Mesothelial cell of epicardium (in vitro differentiated cells): ENCODE measurements at places on chromosomes 3 and 15. TPM values are rescaled to one million over a fixed set of nuclear protein-coding genes. Genes with fewer than 3 reads are reported as not detected.
A peak's percentile ranks its signal among the peaks of the same experiment; 100 is the strongest.

The IGDCC3 gene
- 34.8 to 40.6 TPM (median 35.1 TPM) in 3 replicates for total RNA-seq

The DUOXA2 gene
- not detected in 3 replicates for total RNA-seq

The SLC2A2 gene
- total RNA-seq, result not detected in 3 replicates

The NAA50 gene
- 83.2 to 87.3 TPM (median 85.9 TPM) in 3 replicates for total RNA-seq

The NXPE3 gene
- total RNA-seq, result 11.6 to 12.7 TPM (median 12.7 TPM) in 3 replicates

The CCR3 gene
- not detected in 3 replicates for total RNA-seq

The CYP8B1 gene
- total RNA-seq, result not detected in 3 replicates

DNA sequence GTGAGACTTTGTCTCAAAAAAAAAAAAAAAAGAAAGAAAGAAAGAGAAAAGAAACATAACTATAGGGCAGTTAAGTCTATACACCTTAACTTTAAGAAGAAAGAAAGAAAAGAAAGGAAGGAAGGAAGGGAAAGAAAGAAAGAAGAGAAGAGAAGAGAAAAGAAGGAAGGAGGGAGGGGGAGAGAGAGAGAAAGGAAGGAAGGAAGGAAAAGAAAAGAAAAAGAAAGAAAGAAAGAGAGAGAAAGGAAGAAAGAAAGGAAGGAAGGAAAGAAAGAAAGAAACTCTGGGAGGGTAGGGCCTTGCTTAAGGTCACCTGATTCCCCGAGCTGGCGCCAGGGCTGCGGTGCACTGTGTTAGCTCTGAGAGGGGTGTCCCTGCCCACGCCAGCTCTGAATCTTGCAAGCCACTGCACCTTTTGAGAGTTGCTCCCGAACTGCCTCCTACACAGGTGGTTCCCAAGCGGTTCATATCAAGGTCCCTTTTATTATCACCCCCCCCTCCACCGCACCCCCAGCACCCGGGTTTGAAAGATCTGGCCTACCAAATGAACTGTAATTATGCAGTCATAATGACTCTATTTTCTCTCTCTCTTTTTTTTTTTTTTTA, 39.2 kb upstream of the VPS8 start:
- DNase-seq, result no peak
- H3K36me3 ChIP-seq, result no peaks in the 10 kb centered on the region
- H3K4me1 ChIP-seq, result peaks cover 34% of the 10 kb centered on the region
- H3K27ac ChIP-seq, result peak overlapping the region; percentile 36

GRCh38 chr3:142095841-142096240, 53.5 kb downstream of the TFDP2 start:
- no peaks in the 10 kb centered on the region for H3K36me3 ChIP-seq
- no peaks in the 10 kb centered on the region for H3K27me3 ChIP-seq
- H3K4me3 ChIP-seq, result no peak overlapping the region
- no peak overlapping the region for H3K27ac ChIP-seq
- no peak for DNase-seq
- H3K4me1 ChIP-seq, result no peaks in the 10 kb centered on the region

GRCh38 chr3:27511724-27512422, 27.7 kb upstream of the SLC4A7 start:
- peaks cover 4% of the 10 kb centered on the region for H3K4me1 ChIP-seq
- peaks cover 2% of the 10 kb centered on the region for H3K27me3 ChIP-seq
- no peak overlapping the region for H3K4me3 ChIP-seq
- no peaks in the 10 kb centered on the region for H3K36me3 ChIP-seq
- H3K27ac ChIP-seq, result no peak overlapping the region
- no peak for DNase-seq

DNA sequence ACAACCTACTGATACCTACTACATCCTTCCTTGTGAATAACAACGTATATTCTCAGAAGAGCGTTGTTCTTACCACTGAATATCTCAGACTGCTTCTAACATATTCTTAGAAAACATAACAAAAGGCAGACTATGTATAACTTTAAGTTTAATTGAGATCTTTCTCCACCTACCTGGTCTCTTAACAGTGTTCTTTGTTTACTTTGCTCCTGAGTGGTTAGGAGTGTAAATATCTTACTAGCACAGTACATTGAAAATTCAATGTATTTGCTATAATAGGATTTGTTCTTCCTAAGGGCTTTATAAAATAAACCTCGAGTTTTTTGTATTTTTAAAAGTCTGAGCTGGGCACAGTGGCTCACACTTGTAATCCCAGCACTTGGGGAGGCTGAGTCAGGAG, 7.9 kb upstream of the BLM start:
- H3K4me1 ChIP-seq, result peaks cover 8% of the 10 kb centered on the region
- no peak overlapping the region for H3K4me3 ChIP-seq
- no peaks in the 10 kb centered on the region for H3K27me3 ChIP-seq
- H3K36me3 ChIP-seq, result peaks cover 18% of the 10 kb centered on the region
- peak overlapping the region; percentile 64 for H3K27ac ChIP-seq

DNA sequence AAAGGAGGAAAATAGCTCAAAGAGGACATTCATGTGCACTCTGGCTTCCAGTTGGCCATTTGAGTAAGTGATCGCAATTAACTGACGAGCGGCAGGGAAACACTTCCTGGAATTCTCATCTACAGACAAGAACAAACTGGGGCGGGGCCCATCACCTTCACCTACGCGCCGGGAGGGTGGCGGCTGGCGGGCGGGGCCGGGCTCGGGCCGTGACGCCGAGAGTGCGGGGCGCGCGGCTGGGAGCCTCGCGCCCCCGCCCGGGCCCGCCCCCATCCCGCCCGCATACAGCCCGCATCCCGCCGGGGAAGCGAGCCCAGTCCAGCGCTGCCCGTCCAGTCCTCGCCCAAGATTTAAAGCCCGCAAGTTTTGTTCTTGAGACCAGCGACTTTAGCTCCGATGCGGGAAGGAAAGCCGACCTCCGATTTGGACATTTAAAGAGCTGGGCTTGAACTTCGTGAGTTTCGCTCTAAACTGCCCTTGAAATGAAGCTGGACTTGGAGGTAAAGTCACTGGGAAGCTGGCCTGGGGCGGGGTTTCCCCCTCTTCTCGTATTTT, at the start of gene B3GNT5:
B3GNT5 (plus strand) TSS at position 281 of the 555 bp plus-strand sequence. CDS start 16,546 bp downstream, outside the sequence.
- H3K4me3 ChIP-seq, result peak within 1 kb of the TSS; percentile 84
- H3K4me1 ChIP-seq, result peaks cover 17% of the 10 kb centered on the region
- peak within 1 kb of the TSS; percentile 93 for H3K27ac ChIP-seq
- no peaks in the 10 kb centered on the region for H3K36me3 ChIP-seq
- H3K27me3 ChIP-seq, result no peaks in the 10 kb centered on the region
- DNase-seq, result no peak

GRCh38 chr15:70722266-70723121, 40.9 kb downstream of the UACA start:
- no peak for DNase-seq
- no peak overlapping the region for H3K4me3 ChIP-seq
- no peaks in the 10 kb centered on the region for H3K27me3 ChIP-seq
- H3K27ac ChIP-seq, result no peak overlapping the region
- no peaks in the 10 kb centered on the region for H3K36me3 ChIP-seq
- H3K4me1 ChIP-seq, result peaks cover 18% of the 10 kb centered on the region

- no peaks in the 10 kb centered on the region for H3K27me3 ChIP-seq
- no peaks in the 10 kb centered on the region for H3K36me3 ChIP-seq
- peak overlapping the region; percentile 75 for H3K27ac ChIP-seq
- no peak overlapping the region for H3K4me3 ChIP-seq
- H3K4me1 ChIP-seq, result peaks cover 14% of the 10 kb centered on the region
Measured at GRCh38 chr3:17357035-17357710, 385.3 kb downstream of the TBC1D5 start.

GRCh38 chr3:11878837-11879236, 32.2 kb upstream of the TAMM41 start:
- DNase-seq, result no peak
- H3K4me1 ChIP-seq, result no peaks in the 10 kb centered on the region
- peaks cover 23% of the 10 kb centered on the region for H3K27me3 ChIP-seq
- H3K4me3 ChIP-seq, result no peak overlapping the region

- H3K27ac ChIP-seq, result no peak overlapping the region
- no peak for DNase-seq
- H3K4me3 ChIP-seq, result no peak overlapping the region
- H3K4me1 ChIP-seq, result peaks cover 10% of the 10 kb centered on the region
- H3K27me3 ChIP-seq, result no peaks in the 10 kb centered on the region
- H3K36me3 ChIP-seq, result peaks cover 18% of the 10 kb centered on the region
Measured at GRCh38 chr3:122421836-122422235, 6.0 kb upstream of the WDR5B start.

GRCh38 chr15:47949815-47950214, 171.0 kb upstream of the SLC24A5 start:
- no peaks in the 10 kb centered on the region for H3K4me1 ChIP-seq
- no peak for DNase-seq
- no peaks in the 10 kb centered on the region for H3K36me3 ChIP-seq
- no peak overlapping the region for H3K4me3 ChIP-seq

DNA sequence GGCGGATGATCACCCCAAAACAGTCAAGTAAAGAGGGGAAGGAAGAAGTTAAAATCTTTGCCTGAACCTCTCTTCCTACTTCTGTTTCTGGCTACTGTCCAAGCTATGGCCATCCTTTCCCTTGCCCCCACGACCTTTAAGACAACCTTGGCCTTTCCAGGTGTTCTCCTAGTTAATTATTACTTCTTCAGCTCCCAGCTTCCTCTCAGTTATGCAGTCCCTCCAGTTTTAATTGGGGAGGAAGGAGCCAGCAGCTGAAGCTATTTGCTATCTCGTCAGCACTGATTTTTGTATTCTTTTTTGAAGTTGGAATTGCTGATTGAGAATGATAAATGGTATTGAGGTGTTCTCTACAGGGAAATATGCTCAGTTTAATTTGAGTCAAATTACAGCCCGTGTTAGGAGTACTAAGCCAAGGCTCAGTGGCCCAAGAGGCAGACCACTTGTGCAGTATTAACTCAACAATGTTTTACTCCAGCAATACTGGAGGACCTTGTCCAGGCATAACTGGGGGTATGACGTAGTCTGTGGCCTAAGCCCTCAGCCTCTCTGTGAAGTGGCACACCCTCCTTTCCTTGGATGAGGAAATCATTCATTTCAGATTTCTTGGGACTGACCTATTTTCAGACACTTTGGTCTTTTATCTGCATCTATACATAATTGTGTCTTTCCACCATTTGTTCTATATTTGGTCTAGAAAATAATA, 336.9 kb downstream of the SLC9A9 start:
- H3K27me3 ChIP-seq, result no peaks in the 10 kb centered on the region
- H3K4me1 ChIP-seq, result peaks cover 17% of the 10 kb centered on the region
- no peak overlapping the region for H3K4me3 ChIP-seq
- H3K27ac ChIP-seq, result no peak overlapping the region

GRCh38 chr15:52498706-52499105, 30.0 kb downstream of the MYO5A start:
- H3K4me1 ChIP-seq, result peaks cover 2% of the 10 kb centered on the region
- H3K36me3 ChIP-seq, result no peaks in the 10 kb centered on the region
- DNase-seq, result no peak
- H3K27ac ChIP-seq, result no peak overlapping the region
- H3K4me3 ChIP-seq, result no peak overlapping the region

DNA sequence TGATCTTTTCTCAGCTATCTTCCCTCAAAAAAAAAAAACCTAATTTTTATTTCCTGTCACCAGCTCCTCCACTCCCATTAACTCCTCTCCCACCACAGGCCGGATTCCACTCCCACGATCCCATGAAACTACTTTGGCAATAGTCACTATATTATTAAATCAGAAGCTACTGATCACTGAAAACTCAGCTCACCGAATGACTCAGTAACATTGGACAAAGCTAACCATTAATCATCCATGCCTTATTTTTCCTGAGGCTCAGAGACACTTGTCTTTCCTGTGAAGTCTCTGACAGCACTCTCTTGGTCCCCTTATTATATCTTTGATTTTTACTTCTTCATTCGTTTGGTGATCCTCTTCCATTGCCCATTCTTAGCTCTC, 260.2 kb downstream of the CGGBP1 start:
- DNase-seq, result no peak
- H3K4me1 ChIP-seq, result peaks cover 5% of the 10 kb centered on the region
- no peaks in the 10 kb centered on the region for H3K36me3 ChIP-seq
- no peak overlapping the region for H3K27ac ChIP-seq
- H3K4me3 ChIP-seq, result no peak overlapping the region
- H3K27me3 ChIP-seq, result peaks cover 54% of the 10 kb centered on the region

GRCh38 chr3:174362556-174362955, 496.6 kb upstream of the NAALADL2 start:
- H3K27me3 ChIP-seq, result no peaks in the 10 kb centered on the region
- H3K4me1 ChIP-seq, result peaks cover 13% of the 10 kb centered on the region
- no peak for DNase-seq
- no peak overlapping the region for H3K4me3 ChIP-seq
- no peak overlapping the region for H3K27ac ChIP-seq
- no peaks in the 10 kb centered on the region for H3K36me3 ChIP-seq

GRCh38 chr3:48597408-48597800, 2.3 kb upstream of the COL7A1 start:
- peaks cover 6% of the 10 kb centered on the region for H3K36me3 ChIP-seq
- no peak for DNase-seq
- no peak overlapping the region for H3K4me3 ChIP-seq
- peak overlapping the region; percentile 66 for H3K27ac ChIP-seq

GRCh38 chr15:63669074-63669473, 71.9 kb downstream of the FBXL22 start:
- H3K27ac ChIP-seq, result no peak overlapping the region
- H3K4me3 ChIP-seq, result no peak overlapping the region
- peaks cover 53% of the 10 kb centered on the region for H3K36me3 ChIP-seq
- no peak for DNase-seq
- H3K27me3 ChIP-seq, result no peaks in the 10 kb centered on the region

DNA sequence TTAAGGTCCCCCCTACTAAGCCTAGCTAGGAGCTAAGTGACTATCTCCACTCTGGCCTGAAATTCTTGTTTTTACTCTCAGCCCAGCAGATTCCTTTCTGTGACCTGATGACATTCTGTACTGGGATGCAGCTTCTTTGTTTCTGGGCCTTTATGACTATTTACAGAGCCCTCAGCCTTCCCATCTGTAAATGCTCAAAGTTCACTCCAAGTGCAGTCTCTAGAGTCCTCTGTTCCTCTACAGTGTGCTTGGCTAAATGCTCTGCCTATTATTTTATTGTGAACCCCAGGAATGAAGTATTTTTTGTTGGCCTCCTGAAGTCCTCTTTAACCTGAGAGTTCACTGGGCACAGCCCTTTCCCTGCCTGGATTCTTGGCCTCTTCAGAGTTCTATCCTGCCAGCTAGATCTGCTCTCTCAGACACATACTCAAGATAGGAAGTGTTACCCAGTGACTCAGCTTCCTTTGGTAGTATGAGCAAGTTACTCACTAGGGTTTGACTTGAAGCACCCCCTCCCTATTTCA, 278.1 kb upstream of the P2RY1 start:
- no peaks in the 10 kb centered on the region for H3K27me3 ChIP-seq
- DNase-seq, result no peak
- H3K27ac ChIP-seq, result peak overlapping the region; percentile 86
- no peaks in the 10 kb centered on the region for H3K36me3 ChIP-seq

DNA sequence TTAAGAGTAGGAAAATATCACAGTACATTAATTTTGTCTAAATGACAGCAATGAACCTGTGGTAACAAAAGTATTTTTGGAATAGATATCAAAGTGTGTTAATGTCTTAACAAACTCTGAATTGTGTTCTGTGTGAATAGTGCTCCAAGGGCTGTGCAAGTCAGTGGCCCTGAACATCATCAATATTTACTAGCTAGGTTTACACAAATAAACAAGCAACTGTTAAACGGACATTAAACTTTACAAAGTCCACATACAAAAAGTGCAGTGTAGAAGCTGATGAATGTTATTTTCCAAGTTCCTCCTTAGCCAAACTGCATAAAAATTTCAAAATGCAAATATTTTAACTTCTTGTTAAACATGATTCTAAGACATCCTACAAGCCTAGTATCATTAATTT, 2.1 kb upstream of the GTF2A2 start:
- H3K4me1 ChIP-seq, result peaks cover 3% of the 10 kb centered on the region
- H3K27ac ChIP-seq, result no peak overlapping the region
- no peaks in the 10 kb centered on the region for H3K27me3 ChIP-seq

GRCh38 chr15:40421246-40422157, 15.9 kb downstream of the IVD start:
- no peak overlapping the region for H3K4me3 ChIP-seq
- no peaks in the 10 kb centered on the region for H3K27me3 ChIP-seq
- H3K36me3 ChIP-seq, result peaks cover 7% of the 10 kb centered on the region
- no peak overlapping the region for H3K27ac ChIP-seq
- DNase-seq, result no peak
